ENCODE measurements at places on chromosomes 3 and 15. TPM values are rescaled to one million over a fixed set of nuclear protein-coding genes. Genes with fewer than 3 reads are reported as not detected.

DNA sequence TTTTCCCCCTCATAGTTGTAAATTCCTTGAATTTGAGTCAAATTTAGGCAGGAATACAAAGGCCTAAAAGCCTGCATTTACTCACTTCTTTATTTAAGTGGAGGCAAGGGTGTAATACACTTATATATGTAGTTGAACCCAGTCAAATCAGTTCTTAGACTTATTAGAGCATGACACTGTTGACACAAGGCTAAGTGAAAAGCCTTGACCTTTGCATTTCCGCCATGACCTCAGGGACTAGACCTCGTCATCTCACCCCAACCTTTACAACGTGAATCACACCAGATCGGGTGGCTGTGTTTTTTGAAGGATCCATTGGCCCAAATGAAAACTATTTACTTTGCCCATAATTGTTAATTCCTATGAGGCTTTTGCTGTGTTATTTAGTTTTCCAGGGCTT is 774.4 kb downstream of the ROBO1 start:
- DNase-seq, result no peak

- no peak for DNase-seq
Measured at GRCh38 chr3:170707899-170708298, 122.0 kb upstream of the SLC7A14 start.

- DNase-seq, result no peak
Measured at GRCh38 chr15:38503496-38503895, 49.6 kb downstream of the FAM98B start.

DNA sequence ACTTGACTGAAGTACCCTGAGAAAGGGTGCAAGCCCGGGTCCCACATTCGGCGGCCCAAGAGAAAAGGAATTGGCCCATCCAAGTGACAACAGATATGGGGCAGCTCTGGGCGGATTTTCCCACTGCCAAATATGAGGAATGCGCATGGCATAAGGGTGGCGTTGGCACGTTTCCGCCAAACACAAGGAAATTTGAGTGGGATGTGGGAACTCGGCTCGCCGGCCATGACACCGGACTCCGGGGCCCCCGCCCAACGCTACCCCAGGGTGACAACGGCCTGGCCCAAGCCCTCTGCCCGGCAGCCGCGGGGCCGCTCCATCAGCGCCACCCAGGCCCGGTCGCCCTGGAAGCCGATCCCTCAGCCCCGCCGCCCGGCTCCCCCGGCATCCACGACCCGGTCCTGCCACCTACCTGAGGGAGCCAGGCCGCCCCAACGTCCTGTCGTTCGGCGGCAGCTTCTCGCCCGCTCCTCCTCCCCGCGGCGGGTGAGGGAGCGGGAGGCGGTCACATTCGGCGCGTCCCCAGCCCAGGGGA is 449 bp downstream of the RAF1 start:
- peak; percentile 84 for DNase-seq

- DNase-seq, result no peak
Measured at GRCh38 chr15:41698779-41699178, 38.6 kb downstream of the MGA start.

DNA sequence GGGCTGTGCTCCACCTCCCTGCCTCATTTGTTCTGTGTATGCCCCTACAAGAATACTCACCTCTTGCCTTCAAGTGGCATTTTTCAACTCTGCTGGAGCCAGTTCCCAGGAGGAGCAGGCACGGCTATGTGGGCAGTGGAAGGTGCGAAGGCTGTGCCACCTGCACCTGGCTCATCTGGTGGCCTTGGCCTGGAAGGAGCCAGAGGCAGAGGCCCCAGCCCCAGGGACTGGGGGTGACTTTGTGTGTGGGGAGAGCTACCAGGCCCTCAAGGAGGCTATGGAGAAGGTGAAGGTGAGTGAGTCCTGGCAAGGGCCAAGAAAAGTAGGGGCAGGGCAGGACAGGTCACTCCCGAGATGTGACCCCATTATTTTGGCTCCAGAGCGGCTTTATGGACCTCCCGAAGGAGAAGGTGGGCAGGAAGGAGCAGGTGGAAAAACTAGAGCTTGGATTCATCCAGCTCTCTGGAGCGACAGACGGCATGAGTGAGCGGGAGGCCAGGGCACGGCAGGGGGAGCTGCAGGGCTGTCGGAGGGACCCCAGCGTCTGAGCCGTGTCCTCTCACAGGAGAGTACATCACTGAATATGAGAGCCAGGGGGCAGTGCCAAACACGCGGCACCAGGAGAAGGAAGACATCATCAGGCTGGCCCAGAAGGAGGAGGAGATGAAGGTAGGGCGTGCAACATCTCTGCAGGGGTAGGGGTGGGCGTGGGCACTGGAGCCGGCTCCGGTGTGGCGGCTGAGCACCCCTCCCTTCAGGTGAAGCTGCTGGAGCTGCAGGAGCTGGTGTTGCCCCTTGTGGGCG is 57.3 kb upstream of the UBE2Q2 start:
- DNase-seq, result no peak

DNA sequence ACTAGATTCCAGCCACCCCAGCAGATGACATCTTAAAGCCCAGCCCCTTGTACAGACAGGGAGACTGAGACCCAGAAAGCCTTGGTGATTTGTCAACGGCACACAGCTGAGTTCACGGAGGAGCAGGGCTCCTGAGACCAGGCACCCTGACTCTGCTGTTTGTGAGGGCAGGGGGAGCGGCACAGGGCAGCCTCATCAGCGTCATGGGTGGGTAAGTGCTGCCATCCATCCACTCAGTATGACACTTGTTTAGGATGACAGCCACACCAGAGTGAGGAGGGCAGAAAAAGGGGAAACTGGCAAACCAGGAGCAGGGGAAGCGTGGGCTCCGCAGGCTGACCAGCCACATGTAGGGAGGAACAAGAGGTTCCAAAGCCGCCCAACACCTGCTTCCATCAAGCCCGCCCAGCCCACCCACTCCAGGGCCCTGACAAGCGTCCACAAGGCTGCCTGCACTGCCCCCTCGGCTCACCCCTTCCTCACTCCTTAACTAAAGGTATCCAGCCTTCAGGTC is 19.9 kb downstream of the RBPMS2 start:
- no peak for DNase-seq

GRCh38 chr3:59596741-59597140 is 546.9 kb upstream of the CFAP20DC start:
- DNase-seq, result no peak

DNA sequence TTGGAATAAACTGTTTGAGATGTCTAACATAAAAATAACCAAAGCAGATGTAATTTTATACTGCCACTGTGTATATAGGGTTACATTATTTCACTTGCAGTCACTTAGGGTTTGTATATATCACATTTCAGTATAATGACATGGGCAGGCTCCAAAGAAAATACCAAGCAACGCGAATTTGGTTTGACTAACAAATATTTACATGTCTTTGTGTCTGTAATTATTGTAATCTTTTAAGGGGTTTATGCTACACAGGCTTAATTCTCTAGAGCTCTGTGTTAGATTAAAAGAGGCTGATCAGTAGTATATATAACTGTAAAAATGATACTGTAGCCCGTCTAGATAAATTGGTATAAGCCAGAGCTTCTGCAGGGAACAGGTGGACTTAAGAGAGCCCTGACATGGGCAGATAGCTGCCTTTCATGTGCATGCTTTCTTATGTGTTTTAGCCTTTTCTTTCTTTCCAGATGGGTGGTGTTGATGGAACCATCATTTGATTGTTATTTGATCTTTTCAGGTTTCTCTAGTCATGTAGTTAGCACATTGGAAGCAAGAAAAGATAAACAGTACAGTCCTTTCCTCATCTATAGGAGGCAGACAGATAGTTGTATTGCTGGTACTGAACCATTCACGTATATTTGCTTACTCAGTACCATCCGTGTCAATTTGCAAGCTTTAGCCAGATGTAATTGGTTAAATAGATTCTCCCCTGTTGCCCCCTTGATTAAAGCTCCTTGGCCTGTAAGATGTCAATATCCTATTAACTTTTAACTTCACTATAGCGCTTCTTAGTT is 86.1 kb downstream of the GALK2 start:
- no peak for DNase-seq

DNA sequence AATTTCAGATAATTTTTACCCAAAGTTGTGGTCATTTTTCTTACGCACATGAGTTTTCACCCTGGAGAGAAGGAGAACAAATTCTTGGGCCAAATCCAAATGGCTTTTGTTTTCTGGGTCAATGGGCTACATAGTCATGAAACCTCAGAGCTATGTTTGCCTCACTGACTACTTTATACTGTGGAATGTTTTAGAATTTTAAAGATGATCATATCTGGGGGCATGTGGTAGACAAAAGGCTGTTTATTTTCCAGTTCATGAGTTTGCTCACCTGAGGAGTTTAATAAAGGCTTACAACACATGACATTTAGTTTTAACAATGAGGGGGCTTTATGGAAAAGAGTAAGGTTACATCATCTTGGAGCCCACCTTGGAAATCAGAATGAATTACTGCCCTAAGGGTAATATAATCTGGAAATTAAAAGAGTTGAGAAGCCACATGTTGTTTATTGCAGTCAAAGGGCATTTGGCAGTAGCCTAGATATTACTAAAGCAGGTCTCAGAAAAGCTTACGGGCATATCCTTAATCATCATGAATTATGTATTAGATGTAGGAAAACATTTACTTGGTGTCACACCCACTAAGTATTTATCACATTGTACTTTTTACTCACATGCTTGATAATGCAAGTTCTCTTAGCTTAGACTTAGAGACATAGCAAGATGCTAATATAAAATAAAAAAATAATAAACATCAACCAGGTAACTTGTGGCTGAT is 466.1 kb downstream of the EDEM1 start:
- DNase-seq, result no peak

DNA sequence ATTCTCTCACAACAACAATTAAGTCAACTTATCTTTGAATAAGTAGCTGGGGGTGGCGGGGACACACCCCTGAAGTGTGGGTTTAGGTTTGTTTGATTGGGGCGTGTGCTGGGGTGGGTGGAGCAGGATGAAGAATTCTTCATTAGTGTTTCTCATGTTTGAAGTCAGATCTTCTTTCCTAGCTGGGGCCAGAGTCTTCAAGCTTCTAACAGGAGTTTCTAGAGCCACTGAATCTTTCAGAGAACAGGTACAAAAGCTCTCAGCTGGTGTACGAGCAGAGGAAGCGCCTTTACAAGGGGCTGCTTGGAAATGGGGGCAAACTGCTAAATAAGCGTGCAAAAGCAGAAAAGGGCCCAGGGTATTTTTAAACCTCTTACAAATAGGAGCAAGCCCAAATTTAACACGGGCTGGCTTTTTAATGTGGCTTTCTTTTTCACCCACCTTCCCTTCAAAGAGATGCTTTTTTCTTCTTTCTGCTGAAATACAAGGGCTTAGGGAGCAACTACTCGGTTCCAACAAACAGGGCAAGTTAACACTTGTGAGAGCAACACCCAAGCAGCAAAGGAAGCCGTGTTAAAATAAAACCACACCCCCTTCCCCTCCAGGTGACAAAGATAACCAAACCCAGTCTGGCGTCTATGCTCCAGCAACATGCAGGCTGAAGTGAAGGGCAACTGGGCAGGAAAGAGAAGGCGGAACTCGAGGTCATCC is 86.9 kb upstream of the RASGRP1 start:
- no peak for DNase-seq

DNA sequence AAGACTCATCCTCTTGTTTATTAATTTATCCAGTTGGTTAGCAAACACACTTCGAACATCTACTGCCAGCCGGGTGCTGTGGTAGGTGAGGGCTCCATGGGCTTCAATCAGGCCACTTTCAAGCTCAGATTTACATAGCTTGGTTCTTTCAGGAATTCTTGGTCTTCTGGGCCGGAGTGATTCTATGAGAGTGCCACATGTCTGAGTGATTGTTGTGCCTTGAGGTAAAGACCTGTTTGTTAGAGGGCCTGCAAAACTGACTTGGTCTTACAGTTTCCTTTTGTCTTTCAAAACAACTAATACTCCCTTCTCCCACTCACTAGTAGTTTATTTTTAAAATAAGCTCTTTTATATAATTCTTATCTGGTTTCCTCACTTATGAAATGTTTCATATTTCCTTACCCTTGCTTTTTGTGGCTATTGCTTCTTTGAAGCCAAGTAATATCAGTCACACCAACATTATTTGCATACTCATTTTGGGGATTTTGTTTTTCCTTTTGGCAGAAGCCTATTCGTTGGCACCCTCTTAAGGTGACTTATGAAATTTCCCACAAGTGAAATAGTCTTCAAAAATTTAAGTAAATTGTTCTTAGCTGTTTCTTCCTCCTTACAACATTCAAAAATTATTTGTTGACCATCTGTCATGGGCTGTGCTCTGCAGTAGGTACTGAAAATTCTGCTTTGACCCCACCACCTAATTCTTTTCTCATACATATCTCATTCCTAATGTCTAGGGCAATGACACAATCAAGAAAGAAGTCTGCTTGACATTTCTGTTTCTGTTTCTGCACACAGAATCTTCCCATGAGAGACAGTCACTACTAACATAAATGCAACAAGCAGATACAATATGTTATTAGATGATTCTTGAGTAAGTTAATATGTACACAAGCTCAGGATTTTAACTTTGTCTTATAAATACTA is 120.2 kb downstream of the LRRC28 start:
- DNase-seq, result no peak

GRCh38 chr15:100794008-100794407 is 85.6 kb upstream of the ALDH1A3 start:
- DNase-seq, result no peak

- DNase-seq, result no peak
Measured at GRCh38 chr15:81161160-81161673, 27.1 kb downstream of the CFAP161 start.

DNA sequence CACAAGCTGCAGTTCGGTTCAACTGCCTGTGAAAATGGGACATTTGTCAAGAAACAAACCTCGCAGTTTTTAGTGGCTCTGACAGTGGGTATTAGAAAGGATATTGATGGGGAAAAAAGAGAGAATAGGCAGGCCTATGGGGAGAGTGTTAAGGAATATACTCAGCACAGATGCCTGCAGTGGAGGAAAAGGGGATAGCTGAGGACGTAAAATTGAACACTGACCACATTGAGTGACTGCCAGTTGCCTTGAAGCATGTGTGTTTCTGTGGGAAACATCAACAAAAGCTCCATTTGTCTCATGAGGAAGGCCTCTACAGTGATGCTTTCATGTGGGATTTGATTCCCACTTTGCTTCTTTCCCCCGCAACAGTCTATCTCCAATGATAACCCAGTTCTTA is 1042.1 kb downstream of the TUSC7 start:
- no peak for DNase-seq

DNA sequence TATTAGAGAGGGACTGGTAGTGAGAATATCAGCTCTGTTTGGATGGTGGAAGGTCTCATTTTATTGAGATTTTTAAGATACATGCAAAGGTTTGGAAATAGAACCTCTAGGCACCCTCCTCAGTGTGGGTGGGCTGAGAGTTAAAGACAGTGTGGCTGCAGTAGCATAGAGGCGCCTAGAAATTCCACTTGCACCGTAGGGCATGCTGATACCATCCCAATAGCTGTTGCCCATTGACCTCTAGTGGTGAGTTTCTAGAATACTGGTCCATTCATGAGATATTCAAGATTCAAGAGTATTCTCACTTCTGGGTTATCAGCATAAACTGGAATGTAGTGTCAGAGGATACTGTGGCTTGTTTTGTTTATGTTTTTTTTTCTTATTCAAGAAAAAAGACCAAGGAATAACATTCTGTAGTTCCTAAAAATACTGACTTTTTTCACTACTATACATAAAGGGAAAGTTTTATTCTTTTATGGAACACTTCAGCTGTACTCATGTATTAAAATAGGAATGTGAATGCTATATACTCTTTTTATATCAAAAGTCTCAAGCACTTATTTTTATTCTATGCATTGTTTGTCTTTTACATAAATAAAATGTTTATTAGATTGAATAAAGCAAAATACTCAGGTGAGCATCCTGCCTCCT is 87.2 kb downstream of the TGFBR2 start:
- DNase-seq, result no peak

NRG4 gene
- 0.17 TPM for total RNA-seq

GOLIM4 gene
- 21.3 TPM for total RNA-seq

SERPINI2 gene
- total RNA-seq, result not detected

DALRD3 gene
- 46.1 TPM for total RNA-seq

NEIL1 gene
- total RNA-seq, result 26.3 TPM

ARL6 gene
- 9.1 TPM for total RNA-seq

LMOD3 gene
- total RNA-seq, result not detected
